ENCODE measurements at places on chromosomes 2 and 18.

DNA sequence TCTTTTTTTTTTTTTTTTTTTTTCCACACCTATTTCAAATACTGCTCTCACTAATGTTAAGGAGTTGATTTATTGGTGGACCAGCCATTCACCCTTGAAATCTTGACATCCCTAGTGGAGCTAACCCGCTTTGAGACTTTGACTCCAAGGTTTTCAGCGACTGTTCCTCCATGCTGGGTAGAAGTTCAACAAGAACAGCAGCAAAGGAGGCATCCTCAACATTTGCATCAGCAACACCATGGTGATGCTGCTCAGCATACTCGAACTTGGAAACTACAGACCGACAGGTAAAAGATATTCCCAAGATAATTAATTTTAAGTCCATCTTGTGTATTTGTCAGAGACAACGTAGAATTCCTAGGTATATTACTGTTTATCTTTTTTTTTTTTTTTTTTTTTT lies 74.0 kb downstream of the BIRC6 start:
- DNase-seq: no peak

DNA sequence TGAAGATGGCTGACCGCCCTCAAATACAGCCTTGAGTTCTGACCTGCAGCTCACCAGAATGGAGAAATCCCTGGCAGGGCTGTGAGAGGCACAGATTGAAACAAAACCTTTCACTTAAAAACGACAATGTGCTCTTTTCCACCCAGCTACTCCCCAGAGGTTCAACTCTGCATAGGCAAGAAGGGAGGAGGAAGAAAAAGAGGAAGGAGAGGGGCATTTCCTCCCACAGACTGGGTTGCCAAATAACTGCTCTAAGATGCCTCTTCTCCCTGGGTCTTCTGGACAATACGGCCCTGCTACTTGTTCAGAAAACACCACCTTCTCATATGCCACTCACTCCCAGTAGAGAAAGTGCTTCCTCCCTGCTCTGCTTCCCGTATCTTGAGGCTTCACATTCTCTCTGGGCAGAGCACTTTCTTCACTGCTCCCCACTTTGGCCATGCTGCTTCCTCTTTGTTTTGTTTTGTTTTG lies 136.4 kb upstream of the SLC1A4 start:
- DNase-seq: no peak

- no peak for DNase-seq
These were observed 98.8 kb upstream of the NCKAP5 start for GRCh38 chr2:133667085-133667484.

DNA sequence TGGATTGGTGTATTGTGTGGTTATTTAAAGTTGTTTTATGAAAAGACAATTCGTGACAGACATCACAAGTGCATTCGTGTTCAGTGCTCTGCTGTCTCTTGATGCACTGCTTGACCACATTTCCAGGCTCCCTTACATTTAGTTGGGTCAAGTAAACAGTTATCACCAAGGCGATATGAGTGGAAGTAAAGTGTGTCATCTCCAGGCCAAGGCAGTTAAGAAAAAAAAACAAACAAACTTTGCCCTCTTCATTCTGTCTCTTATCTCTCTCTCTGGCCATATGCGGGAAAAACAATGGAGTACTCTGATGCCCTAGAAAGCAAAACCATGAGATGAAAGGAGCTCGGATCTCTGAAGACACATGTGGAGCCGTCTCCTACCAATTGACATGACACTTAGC lies 131.1 kb downstream of the DSEL start:
- DNase-seq: no peak

DNA sequence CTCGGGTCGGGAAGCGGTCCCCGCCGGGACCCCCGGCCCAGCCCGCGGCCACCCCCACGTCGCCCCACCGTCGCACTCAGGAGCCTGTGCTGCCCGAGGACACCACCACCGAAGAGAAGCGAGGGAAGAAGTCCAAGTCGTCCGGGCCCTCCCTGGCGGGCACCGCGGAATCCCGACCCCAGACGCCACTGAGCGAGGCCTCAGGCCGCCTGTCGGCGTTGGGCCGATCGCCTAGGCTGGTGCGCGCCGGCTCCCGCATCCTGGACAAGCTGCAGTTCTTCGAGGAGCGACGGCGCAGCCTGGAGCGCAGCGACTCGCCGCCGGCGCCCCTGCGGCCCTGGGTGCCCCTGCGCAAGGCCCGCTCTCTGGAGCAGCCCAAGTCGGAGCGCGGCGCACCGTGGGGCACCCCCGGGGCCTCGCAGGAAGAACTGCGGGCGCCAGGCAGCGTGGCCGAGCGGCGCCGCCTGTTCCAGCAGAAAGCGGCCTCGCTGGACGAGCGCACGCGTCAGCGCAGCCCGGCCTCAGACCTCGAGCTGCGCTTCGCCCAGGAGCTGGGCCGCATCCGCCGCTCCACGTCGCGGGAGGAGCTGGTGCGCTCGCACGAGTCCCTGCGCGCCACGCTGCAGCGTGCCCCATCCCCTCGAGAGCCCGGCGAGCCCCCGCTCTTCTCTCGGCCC lies 13.6 kb downstream of the SPEG start:
- no peak for DNase-seq

DNA sequence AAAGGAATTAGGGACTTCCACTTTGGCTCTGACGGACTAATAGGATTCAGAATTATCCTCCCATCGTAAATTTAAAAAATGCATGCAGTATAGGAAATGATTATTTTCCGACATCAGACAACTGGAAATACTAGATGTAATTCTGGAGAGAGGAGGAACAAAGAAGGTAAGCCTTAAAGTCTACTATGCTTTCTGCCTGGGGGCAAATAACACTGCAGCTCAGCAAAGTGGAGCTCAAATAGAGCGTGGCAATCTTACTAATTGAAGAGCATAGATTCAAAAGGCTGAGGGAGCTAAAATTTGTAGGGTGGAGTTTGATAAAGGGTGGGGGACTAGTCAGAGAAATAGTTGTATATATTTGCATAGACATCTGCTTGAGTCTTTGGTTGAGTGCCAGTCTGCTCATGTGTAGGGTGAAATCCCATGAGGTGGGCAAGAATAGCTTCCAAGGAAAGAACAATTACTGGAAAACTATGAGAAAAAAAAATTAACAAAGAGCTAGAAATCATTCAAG lies 23.8 kb downstream of the COPS8 start:
- DNase-seq: no peak

DNA sequence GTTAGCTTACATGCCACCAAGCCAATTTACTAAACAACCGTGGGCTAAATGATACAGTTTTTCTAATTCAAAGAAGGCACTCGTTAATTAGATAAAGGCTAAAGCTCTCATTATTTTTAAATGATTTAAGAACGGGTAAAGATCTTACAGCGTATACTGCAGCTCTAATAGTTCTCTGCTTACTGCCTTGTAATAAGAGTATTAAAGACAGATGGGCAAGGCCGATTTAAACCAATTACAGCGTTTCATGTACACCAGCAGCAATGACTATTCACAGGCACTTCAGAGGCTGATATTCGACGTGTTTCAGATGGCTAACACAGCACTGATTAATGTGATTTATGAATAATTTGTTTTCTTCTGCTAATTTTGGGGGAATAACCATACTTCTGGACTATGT lies 259.3 kb downstream of the ZNF407 start:
- no peak for DNase-seq

Data from Right ventricle myocardium inferior (tissue), 1 donor.